Dermis blood vessel endothelial cell (primary cell): ENCODE measurements at places on chromosomes 7 and 10. TPM values are rescaled to one million over a fixed set of nuclear protein-coding genes. Genes with fewer than 3 reads are reported as not detected.

The FOXI2 gene
- not detected in 2 replicates for total RNA-seq

The TSPAN12 gene
- total RNA-seq = 74.5 and 83.4 TPM in 2 replicates

The PLPP4 gene
- under 0.01 TPM in 1 of 2 replicates, not detected in the other for total RNA-seq

The PRRT4 gene
- not detected in 2 replicates for total RNA-seq

The OPALIN gene
- not detected in 2 replicates for total RNA-seq

The ANKRD30A gene
- total RNA-seq = not detected in 2 replicates

The FBXL15 gene
- 9.7 and 12.6 TPM in 2 replicates for total RNA-seq

- DNase-seq = peak; percentile 53
These were observed 139.3 kb upstream of the HDAC9 start for GRCh38 chr7:18356191-18356645.

DNA sequence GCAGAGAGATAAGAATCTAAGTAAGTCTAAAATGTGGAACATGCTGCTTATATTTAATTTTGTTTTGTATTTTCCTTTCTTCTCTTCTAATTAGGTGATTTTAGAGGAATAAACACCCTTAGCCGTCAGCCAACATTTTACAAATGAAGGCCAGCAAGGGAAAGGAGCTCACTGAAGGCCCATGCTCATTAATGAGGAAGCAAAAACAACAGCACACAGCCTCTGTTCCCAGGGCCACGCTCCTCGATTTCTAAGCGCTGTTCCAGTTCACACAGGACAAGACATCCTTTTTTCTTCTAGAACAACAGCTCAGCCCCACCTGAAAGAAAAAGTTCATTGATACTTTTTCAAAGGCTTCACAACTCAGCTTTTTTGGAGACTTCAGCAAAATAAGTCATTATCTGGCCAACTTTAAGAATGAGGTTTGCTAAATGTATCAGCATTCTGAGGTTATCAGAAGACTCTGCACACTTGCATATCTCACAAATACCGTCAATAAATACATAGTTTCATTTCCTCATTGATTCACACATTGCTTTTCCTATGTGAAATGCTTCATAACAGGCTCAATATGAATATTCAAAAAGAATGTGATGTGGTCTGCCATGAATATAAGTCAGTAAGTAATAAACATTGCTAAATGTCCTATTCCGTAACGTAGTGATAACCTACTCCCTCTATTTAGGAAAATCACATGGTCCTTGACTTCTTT is 34.8 kb upstream of the SFMBT2 start:
- DNase-seq = no peak

DNA sequence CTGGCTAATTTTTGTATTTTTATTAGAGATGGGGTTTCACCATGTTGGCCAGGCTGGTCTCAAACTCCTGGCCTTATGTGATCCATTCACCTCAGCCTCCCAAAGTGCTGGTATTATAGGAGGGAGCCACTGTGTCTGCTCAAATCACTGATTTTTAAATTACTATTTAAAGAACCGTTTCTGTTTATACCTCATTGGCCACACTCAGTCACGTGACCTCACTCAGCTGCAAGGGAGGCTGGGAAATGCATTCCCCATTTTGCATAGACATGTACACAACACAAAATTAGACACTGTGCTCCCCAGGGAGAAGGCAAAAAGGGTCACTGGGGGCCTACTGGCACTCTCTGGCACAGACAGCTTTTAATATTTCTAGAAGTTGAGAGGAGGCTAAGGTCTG is 13.6 kb upstream of the CALU start:
- DNase-seq = no peak

GRCh38 chr10:73899423-73899822 is 11.5 kb upstream of the PLAU start:
- DNase-seq = peak; percentile 88
